ENCODE measurements at places on chromosomes 5 and 9.

DNA sequence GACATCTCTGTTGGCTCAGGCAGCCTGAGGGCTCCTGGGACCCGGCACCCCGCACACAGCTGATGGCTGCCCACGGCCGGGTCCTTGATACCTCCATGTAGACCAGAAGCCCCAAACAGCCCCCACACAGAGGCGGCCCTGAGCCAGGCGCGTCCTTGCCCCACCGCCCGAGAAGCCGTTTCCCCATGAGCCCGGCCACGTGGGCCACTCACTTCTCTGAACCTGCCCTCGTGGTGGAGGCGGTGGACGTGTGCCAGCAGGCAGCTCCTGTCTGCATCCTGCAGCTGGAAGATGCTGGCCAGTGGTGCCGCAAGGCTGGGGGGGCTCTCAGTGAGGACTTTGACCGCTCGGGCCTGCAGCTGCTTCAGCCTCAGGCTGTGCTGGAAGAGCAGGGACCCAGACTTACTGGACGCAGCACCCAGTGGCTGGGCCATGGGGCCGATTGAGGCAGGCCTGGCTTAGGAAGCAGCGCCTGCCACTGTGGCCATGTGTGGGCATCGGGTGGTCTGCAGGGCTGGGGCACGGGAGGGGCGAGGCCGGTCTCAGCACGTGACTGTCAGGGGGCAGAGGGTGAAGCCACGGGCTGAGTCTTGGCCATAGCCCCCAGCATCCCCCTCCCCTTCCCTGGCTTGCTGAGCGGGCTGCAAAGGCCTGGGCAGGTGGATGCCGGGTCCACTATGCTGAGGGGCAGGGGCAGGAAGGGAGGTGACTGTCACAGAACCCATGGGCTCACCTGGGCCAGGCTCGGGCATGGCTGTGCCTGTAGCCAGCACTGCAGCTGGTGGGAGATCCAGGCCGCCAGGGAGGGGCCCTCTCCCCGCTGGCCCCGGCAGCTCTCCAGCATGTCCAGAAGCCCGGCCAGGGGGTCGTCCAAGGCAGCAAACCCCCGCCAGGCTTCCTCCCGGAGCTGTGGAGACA lies 50.0 kb downstream of the EXD3 start:
- DNase-seq, result no peak

GRCh38 chr5:171714851-171715250 lies 70.8 kb upstream of the SMIM23 start:
- no peak for DNase-seq

DNA sequence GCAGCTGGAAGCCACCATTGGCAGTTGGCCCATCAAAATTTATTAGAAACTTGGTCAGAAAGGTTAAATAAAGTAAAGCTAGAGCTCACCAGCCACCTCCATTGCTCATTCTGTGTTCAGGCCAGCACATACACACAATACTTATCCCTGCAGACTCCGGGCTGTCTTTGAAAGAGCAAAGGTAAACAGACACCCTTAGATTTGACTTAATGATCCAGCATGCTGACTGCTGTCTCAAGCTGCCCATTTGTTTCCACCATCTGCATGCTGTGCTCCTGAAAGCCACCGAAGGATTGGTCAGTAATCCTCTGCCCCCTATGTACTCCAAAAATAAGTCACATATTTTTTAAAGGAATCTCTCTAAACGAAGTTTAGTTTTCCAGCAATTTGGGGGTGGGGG lies 1059.8 kb upstream of the DMAC1 start:
- no peak for DNase-seq

DNA sequence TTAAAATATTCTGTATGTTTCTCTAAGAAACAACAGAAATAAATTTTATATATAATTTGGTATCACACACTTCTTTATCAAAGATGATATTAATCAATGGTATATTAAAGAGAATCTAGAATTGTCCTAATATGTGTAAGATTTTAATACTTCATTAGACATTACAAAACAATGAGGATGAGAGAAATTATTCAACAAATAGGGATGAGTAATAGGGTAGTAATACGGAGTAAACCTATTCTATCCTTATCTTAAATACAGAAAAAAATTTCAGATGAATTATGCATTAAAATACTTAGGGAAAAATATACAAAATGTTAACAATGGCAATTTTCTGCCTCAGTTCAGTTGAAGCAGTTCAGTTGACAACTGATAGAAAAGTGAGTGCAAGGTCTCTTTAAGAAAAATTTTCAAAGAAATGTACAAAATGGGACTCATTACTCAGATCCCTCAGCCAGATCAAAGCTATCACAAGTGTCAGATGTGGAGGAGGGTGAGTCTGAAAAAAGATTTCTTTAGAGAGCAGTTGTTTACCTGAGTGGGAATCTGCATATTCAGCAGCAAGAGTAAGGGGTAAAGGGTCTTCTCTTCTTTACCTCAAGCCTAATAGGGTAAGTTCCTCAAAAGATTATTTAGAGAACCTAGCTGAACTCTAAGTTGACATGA lies 56.7 kb upstream of the GCNT4 start:
- no peak for DNase-seq

DNA sequence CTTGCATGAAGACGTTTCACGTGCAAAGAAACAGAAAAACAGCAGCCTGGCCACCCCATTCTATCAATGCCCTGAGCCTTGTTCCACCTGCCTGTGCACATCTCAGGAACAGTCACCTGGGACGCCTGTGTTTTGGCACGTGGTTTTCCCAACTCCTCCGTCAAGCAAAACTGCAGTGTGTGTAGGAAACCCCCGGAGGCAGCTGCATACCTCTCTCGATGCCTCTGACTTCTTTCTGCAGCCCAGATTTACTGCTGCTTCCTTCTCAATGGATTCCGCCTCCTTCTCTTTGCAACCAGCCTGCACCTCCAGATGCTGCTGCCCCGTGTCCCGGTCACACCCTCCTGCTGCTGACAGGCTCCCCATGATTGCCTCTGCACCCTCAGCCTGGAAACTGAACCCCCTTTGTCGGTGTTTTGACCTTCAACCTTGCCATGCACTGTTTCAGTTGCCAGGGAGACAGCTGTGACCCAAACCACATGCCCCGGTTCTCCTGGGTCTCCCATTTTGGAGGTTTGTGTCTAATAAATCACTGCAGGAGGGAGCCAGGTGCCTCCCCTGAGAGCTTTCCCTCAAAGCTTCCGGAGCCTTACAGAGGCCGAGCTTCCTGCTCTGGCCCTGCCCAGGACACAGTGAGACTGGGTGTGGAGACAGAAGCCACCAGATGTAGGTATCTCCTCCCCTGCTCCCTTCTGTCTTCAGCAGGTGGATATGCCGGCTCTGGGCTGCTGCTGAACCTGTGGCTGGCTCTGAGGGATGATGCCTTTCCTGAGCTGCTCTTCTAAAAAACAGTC lies 395.5 kb upstream of the IRX1 start:
- DNase-seq, result no peak

DNA sequence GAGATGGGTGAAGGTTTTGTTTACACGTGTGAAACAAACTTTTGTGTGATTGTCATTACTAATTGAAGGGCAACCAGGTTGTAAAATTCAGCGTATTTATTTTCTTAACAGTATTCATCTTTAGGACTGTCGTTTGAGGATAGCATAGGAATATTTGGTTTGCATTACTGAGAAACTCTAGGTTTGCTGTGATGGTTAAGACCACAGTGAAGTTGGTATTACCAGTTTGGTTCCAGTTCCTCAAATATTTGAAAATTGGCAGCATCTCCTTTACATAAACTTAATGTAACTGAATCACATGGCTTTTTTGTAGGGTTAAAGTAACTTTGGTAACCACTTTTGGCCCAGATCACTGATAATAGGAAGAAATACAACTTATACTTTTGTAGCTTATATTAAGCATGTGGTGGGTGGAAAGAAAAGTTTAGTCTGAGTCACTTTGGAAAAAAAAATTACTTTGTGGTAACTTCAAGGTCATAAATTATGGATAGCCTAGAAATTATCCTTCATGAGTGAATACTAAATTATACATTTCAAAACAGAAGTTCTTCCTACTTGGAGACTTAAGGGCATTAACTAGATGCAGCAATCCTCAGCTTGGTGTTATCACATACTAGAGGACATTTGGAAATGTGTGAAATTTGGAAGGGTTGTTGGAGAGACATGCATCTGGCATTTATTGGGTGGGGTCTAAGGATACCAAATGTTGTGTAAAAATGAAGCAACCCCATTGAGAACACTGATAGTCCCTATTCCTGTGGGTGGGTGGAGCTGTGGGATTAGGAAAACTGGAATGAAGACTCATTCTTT lies 33.9 kb downstream of the G3BP1 start:
- DNase-seq, result no peak

DNA sequence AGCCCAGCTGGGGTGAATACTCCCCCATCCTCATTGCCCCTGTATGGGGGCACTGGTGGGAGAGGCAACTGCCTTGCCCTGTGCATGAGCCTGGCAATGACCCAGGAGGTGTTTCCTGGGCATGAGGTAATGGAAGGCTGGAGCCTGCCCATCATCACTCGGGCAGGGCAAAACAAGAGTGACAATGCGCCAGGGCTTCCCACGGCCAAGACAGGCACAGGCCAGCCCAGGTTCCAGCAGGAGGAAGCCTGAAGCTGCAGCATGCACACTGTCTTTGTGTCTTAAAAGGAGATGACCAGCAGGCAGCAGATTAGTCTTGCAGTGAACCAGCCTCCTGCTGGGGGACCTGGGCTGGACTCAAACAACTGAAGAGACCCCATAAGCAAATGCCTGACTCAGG lies 92.2 kb upstream of the SMIM23 start:
- DNase-seq, result no peak

DNA sequence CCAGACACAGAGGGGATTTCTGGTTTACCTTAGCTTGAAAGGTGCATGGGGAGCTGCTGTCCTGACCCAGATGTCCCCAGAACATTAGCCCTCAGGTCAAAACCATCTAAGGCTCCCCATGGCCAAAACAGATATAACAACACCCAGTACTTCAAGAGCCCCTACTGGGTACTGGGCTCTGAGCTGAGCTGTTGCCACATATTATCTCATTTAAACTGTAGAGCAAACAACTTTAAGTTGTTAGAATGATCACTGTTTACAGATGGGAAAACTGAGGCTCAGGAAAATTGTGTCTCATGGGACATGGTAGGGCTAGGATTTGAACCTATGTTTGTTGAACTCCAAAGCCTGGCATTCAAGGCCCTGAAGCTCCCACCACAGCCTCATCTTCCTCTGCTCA lies 20.6 kb upstream of the SLC25A51 start:
- DNase-seq, result no peak

DNA sequence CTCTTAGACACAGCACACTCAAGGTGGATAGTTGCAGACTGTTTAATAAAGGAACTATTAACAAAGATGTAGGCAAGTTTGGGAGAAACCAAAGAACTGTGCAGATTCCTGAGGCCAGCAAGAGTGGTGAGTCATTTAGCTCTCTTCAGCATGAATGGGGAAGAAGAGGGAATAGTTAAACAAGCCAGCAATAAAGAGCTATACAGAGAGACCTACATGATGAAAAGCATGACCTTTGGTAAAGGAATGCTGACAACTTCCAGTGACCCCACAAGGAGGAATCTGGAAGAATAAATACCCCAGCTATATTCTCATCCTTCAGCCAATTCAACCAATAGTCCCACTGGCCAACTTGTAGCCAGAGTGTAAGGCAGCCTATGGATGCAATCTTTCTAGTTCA lies 706.0 kb upstream of the GRAMD2B start:
- DNase-seq, result no peak

- DNase-seq, result no peak
Measured at GRCh38 chr9:83144492-83144891, 81.5 kb upstream of the RASEF start.

GRCh38 chr5:107396351-107396690 lies 274.4 kb downstream of the EFNA5 start:
- DNase-seq, result no peak

GRCh38 chr5:68369457-68370125 lies 154.0 kb downstream of the PIK3R1 start:
- no peak for DNase-seq

DNA sequence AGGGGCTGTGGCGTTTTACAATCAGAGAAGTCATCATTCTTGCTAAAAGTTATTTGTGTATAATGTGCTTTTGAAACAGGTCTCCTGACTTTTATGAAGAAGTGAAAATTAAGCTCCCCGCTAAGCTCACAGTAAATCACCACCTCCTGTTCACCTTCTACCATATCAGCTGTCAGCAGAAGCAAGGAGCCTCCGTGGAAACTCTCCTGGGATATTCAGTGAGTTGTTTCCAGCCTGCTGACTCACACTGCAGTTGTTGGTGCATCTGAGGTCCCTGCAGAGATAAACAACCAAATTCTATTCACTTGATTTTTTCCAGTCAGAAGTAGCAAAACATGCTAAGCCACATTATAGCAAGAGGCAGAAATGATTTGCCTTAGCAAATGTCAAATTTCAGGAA lies 156.7 kb downstream of the DOCK8 start:
- DNase-seq, result no peak

DNA sequence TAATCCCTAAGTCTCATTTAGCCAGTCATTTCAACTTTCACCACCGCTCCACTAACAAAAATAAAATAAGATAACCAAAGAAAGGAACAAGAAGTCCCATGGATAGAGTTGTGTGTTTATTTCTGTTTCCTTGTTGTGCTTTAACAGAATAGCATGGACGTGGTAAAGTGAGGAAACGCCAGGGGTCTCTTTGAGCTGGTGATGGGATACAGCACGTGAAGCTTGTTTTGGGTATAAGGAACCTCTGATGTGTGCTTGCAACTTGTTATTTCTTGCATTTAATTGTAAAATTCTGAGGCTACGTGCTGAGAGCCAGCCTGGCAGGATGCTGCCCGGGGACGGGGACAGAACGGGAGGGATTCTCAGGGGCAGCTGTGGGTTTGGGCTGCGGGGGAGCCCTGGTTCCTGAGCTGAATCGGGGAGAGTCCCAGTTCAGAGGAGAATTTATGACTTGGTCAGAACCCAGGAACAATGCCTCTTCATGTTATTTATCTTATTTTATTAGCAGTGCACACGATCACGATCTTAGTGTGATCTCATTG lies 63.4 kb downstream of the ANKRD33B start:
- no peak for DNase-seq

GRCh38 chr5:99275128-99275527 lies 346.3 kb upstream of the CHD1 start:
- no peak for DNase-seq

- DNase-seq, result no peak
Measured at GRCh38 chr9:12640016-12640587, 53.1 kb upstream of the TYRP1 start.

GRCh38 chr9:129675620-129676019 lies 10.2 kb downstream of the PRRX2 start:
- no peak for DNase-seq

GRCh38 chr5:141686648-141687416 lies 4.8 kb upstream of the ARAP3 start:
- DNase-seq, result no peak

- DNase-seq, result no peak
Measured at GRCh38 chr5:142544946-142545649, 140.8 kb downstream of the FGF1 start.

All from GM13976 (cell line).